ENCODE measurements at places on chromosomes 12 and 14.

GRCh38 chr14:34792598-34792997 is 78.2 kb upstream of the CFL2 start:
- no peak for DNase-seq

DNA sequence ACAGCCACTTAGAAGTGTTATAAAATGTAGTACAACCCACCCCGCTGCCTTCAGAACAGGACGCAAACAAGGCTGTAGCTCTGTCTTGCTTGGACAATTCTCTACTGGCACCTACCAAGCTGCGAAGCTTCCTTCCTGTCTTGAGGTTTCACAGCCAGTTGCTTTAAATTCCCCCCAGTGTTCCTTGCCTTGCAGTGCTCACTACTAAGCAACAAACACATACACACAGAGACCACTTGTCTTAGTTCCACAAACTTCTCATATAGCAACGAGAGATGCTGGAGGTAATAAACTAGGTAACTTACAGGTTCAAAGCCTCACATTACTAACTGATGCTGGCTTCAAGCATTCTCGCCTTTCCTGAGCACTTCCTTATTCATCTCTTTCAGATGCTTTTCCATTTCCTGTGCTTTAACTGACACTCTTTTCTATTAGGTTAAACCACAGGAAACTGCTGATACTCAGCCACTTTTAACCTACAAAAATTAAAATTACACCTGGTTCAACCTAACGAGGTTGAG is 91.5 kb upstream of the PTGDR start:
- DNase-seq = peak; percentile 14

GRCh38 chr14:42047421-42048055 is 440.9 kb downstream of the LRFN5 start:
- DNase-seq = no peak

GRCh38 chr12:51323317-51323960 is 535 bp downstream of the BIN2 start:
- DNase-seq = peak; percentile 36

DNA sequence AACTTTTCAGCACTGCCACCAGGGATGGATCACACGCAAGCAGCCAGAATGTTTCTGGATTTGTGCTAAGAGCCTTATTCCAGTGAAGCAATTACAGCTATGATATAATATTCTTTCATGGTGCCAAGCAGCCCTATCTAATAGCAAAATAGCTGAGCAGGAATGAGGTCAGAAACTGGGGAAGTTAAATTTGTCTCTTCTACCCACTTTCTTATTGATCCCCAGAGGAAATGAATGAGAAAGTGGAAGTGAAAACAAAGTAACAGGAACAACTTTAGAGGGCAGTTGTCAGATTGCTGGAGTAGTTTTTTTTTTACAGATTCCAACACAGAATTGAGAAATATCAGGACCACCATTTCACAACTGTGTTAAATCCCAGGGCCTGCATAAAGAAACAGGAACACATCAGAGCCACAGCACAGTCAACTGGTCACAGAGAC is 44.8 kb downstream of the GCH1 start:
- DNase-seq = no peak

- DNase-seq = no peak
Observed at GRCh38 chr12:6839482-6840201, 1.1 kb upstream of the GNB3 start.

DNA sequence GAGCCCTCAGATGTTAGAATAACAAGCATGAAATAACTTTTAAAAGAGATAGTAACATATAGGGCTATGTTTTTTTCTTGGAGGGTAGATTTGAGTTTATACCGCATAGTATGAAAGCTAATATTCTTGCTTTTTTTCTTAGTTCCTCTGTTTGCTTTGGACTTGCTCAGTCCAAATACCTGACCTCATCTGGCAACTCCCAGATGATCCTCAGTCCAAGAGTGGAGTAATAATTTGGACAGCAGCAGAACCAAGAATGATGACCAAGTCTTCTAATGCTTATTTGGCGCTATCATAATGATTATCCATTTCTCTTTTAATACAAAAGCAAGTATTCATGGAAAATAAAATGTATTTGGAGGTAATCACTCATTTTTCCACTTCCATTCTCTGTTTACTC is 45.6 kb downstream of the GUCY2C start:
- no peak for DNase-seq

DNA sequence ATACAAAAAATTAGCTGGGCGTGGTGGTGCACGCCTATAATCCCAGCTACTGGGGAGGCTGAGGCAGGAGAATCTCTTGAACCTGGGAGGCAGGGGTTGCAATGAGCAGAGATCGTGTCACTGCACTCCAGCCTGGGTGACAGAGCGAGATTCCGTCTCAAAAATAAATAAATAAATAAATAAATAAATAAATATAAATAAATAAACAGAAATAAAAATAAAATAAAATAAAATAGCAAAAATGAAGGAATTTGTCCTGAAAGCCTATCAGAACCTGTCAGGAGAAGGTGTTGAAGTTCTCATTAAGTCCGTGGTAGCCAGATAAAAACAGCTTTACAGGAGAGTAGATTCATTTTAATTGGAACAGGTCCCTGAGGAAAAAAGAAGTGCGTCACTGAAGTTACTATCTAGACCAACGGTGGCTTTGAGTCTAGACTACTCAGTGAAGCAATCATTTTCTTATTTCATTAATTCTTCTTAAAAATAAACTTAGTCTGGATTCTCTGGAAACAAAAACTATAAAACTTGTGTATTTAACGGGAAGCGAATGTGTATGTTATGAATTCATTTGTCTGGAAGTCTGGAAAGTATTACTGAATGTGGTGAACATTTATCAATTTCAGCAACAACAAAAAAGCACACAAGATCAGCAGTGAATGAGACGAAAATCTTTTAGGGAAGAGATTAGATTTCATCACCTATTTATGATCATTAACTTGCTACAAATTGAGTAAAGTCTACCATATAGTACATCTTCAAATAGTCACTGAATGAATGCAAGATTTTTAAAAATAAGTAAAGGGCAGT is 248.5 kb upstream of the PDE3A start:
- no peak for DNase-seq

DNA sequence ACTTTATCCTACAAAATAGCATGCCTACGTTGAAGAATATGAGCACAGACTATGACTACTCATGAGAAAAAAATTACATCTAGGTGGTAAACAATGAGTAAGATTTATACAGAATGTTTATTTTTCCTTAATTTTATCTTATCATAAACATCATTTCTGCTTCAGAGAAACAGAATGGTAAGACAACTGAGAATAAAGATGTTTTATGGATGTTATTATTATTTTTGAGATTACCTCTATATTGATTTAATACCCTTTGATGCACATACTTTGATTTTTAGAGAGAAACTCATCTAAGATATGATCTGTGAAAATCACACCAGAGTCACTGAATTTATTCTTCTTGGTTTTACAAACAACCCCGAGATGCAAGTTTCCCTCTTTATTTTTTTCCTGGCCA is at the start of gene OR10A7:
Gene OR10A7 (plus strand): TSS at position 301 of the 400 bp plus-strand sequence. CDS start 0 bp downstream, at position 301.
- no peak for DNase-seq

DNA sequence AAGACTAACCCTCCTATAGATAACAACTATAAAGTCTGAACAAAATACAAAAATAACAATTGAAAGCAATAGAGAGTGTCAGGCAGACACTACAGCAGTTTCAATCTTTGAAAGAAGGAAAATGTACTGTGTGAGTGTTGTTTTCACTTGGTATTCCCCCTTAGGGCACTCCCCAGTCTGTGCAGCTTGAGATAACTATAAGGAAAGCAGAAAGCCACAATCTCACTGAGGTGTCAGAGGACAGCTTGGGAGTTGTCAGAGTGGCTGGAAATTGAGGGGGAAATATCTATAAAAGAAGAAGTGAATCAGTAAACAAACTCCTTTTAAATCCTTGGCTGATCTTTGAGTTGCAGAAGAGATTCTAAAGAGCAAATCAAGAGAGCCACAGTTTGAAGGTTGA is 364.8 kb downstream of the NELL2 start:
- no peak for DNase-seq

DNA sequence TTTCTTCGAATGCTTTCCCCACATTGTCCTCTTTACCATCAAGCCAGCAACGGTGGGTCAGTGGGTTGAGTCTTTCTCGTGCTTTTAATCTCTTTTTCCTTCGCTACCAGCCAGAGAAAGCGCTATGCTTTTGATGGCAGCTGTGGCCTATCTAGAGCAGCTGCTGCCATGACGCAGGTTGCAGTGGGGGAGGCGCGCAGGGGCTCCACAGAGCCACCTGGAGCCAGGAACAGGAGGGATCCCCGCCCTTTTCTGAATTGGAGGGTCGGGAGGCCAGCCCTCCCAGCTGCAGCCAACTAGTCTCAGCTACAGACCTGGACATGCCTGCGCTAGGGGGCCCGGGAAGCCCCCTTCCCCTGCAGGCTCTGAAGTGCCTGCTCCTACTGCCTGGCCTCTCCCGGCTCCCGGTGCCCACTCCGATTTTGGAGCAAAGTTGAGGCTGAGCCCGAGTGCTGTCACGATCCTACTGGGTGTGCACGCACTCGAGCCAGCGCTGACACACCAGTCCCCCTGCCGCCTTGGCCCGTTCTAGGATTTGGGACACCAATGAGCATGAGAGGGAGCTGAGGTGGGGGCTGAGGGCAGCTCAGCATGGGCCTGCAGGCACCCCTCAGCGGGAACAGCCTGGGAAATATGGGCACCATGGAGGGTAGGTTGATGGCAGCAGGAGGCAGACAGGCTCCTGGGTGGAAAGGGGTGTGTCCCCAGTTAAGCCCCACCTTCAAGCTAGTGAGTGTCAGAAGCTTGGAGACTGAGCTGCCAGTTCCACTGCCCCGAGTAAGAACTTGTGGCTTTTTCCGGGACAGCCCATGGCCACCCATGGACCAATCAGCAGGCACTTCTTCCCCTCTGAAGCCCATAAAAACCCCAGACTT is 784.2 kb downstream of the SLC6A15 start:
- DNase-seq = no peak

- DNase-seq = no peak
Observed at GRCh38 chr12:123242116-123242904, 9.1 kb downstream of the MTRFR start.

GRCh38 chr12:109770861-109771670 is 57.4 kb downstream of the FAM222A start:
- DNase-seq = no peak

GRCh38 chr12:6555018-6555691 is 687 bp downstream of the IFFO1 start:
- no peak for DNase-seq

DNA sequence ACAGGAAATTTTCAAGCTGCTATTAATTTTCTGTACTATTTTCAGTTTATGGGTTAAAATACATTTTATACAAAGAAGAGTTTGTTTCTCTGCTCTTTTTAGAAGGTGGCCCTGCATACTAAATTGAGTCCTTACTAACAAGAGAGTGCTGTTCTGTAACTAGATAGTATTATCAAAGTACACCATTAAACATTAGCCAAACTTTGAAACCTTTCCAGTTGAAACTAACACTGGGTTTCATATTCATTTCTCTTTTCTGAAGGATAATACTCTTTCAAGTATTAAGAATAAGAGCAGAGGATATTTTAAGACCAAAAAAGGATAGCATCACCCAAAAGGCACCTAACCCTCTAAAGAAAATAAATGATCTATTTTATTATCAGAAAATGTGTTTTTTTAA is 47.2 kb downstream of the PEBP1 start:
- no peak for DNase-seq

- no peak for DNase-seq
Observed at GRCh38 chr12:46135750-46136149, 133.1 kb downstream of the SLC38A1 start.

- no peak for DNase-seq
Observed at GRCh38 chr12:94103986-94104385, 44.4 kb upstream of the PLXNC1 start.

GRCh38 chr12:69816082-69816481 is 8.9 kb upstream of the MYRFL start:
- DNase-seq = no peak
